ENCODE measurements at places on chromosomes 5 and 9.

GRCh38 chr9:135095470-135096407 is 8.3 kb downstream of the OLFM1 start:
- DNase-seq: no peak

DNA sequence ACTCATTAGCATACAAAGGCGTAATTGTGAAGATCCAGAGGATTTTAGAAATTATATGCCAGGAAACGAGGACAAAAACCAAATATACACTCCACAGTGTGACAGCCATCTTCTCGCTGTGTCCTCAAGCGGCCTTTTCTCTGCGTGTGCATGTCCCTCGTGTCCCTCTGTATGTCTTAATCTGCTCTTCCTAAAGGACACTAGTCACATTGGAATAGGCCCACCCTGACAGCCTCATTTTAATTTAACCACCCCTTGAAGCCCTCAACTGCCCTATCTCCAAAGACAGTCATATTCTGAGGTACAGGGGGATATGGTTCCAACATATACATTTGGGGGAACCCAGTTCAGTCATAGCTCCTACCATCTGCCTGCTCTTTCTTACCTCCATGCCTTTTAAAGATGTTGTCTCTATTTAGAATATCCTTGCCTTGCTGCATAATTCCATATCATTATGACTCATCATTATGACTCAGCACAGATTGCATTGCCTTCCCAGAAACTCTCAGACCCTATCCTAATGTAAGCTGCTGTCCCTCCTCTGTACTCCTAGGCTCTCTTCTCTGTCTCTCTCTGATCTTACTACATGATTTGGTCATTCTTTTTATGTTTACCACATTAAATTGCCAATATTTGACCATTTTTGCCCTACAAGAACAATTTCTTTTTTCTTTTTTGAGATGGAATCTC is 210.9 kb downstream of the AOPEP start:
- DNase-seq: peak; percentile 95

DNA sequence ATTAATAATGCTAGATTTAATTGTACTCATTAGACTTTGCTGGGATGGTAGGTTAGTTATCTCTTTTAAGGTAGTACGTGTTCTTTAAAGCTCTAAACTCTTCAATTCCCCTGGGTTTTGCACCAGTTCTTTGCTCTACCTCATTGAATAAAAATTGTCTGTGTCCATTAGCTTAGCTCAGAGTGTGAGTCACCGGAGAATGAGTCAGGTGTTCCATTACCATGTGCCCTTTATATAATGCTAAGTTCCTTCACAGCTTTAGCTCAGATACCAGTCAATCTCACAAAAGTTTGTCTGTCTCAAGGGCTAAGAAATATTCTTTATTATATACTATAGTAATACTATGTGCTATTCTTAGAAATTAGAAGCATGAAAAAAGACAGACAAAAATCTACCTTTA is 339.4 kb downstream of the PRELID2 start:
- DNase-seq: peak; percentile 94

DNA sequence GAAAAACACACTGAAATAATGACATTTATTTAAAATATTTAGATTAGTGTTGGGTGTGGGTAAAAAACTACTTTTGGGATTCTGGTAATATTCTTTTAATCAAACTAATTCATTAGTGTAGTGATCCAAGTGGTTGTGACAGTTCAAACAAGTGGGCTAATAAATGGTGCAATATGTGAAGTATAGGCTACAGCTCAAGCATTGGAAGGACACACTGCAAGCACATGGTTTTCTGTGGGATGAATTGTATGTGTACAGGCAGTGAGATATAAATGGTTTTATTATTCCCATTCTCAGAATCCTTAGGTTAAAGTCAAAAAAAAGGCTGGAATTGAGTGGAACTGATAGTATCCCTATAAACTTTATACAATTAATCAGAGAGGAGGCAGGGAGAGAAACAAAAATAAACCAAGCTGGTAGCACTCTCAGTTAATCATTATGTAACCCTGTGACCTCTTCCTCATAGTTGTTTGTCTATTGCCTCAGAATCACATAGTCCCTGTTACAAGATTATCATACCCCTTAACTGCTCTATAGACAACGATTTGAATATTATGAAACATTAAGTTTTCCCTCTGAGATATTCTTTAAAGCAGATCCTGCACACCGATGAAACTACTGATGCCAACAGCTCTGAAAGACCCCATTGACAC is 1755.4 kb upstream of the ACO1 start:
- DNase-seq: no peak

DNA sequence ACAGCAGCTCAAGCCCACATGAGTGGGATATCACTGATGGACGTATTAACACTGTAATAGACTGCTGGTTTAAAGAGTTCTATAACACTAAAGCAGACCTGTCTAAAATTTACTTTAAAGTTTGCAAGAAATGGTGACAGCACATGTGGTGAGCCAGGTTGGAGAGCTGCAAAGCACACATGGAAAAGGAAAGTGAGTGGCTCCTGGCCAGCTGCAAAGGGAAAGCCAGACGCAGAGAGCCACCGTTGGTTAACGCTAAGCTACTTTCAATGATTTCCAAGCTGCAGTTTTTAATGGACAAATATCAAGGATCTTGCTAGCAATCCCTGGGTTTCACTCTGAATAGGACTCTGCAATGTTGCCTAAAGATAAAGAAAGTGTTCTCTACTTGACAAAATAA is 89.9 kb downstream of the CTNND2 start:
- no peak for DNase-seq

GRCh38 chr5:178385496-178385890 is 152.9 kb upstream of the PHYKPL start:
- no peak for DNase-seq

DNA sequence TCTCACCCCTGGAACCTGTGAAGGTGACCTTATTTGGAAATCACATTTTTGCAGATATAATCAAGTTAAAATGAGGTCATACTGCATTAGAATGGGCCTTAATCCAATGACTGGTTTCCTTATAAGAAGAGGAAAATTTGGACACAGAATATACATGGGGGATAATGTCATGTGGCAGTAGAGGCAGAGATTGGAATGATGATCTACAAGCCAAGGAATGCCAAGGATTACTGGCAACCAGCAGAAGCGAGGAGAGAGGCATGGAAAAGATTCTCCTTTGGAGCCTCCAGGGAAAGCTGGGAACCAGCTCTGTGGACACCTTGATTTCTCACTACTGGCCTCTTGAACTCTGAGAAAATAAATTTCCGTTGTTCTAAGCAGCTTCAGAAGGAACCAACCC is 20.2 kb upstream of the CEP78 start:
- peak; percentile 15 for DNase-seq

DNA sequence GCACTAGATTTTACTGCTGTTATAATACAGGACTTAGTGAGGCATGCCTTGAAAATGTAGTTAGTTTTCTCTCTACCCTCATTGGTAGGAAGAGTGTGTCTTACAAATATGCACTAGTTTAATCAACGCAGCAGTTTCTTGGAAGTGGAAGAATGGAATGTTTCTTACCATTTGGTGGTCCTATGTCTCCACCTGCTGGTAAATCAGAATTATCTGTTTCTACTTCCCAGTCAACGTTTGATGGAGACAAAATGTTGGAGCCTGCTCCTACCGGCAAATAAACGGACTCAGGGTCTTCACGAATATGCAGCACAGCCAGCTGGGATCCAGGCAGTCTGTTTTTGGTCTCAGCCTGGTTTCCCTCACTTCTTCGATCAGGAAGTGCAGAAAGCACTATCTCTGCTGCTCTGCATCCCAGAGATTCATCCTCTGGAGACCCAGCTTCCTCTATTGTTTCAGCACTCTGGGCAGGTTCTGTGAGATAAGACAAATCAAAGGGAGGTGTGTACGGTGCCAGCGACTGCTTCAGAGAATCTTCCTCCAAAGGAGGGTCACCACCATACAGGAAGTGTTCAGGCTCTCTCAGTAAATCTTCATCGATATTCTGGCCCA is 59.5 kb upstream of the PCA3 start:
- DNase-seq: peak; percentile 98

- DNase-seq: peak; percentile 30
Observed at GRCh38 chr5:40112875-40113274, 566.8 kb upstream of the PTGER4 start.
